ENCODE measurements at places on chromosomes 6 and 20.

DNA sequence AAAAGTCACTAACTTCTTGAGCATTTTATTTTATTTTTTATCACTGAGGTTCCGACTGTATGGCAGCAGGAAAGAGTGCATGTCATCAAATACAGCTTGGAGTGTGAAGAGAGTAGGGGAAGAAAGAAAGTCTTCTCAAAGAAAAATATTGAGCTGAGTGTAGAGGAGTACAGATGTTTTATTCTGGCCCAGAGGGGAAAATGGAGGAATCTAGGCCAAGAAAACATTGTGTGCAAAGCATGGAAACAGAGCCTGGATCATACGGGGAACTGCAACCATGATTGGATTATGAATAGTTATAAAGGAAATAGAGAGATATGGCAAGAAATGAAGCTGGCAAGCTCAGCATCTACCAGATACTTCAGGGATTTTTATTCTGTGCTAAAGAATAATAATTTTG is 104.2 kb upstream of the SCGN start:
- no peak for DNase-seq

DNA sequence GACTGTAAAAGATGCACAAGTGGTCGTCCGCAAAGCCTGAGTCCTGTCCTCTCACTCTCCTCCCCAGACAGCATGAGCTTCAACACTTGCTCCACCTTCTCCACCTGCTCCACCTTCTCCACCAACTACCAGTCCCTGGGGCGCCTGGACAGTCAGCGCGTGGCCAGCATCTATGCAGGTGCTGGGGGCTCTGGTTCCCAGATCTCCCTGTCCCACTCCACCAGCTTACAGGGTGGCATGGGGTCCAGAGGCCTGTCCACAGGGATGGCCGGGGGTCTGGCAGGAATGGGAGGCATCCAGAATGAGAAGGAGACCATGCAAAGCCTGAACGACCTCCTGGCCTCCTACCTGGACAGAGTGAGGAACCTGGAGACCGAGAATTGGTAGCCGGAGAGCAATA is 162.2 kb upstream of the NT5E start:
- DNase-seq = no peak

DNA sequence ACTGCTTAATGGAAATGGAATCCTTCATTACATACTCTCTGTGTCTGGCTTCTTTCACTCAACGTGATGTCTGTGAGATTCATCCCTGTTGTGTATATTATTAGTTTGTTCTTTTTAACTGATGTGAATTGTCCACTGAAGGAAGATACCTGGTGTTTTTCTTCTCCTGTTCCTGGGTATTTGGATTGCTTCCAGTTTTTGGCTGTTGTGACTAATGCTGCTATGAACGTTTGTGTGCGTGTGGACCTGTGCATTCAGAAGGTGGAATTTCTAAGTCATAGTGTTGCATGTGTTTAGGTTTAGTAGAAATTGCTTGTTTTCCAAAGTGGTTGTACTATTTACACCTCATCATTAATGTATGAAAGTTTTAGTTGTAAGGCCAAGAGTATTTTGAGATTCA is 3.8 kb downstream of the TULP4 start:
- no peak for DNase-seq

GRCh38 chr20:22723659-22724058 is 139.3 kb upstream of the FOXA2 start:
- DNase-seq = no peak

GRCh38 chr20:16014436-16014835 is 558.8 kb downstream of the KIF16B start:
- DNase-seq = no peak

GRCh38 chr20:58294497-58295455 is 14.7 kb upstream of the RAB22A start:
- DNase-seq = no peak

DNA sequence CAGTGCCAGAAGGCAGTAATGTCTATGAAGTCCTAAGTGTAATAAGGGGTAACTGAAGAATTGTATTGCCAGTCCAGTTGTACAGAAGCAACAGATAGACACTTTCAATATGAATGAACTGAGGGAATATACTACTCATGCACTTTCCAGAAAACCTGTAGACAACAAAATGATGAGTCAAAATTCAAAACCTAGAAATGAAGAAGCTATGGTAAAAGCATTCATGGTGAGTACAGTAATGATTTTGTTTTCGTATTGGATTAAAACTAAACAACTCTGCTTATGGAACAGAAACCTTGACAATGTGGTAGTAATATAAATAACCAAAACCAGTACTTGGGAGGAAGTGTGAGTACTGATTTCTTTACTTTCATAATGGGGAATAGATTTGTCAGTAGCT is 35.0 kb downstream of the ARMC2 start:
- DNase-seq = no peak

DNA sequence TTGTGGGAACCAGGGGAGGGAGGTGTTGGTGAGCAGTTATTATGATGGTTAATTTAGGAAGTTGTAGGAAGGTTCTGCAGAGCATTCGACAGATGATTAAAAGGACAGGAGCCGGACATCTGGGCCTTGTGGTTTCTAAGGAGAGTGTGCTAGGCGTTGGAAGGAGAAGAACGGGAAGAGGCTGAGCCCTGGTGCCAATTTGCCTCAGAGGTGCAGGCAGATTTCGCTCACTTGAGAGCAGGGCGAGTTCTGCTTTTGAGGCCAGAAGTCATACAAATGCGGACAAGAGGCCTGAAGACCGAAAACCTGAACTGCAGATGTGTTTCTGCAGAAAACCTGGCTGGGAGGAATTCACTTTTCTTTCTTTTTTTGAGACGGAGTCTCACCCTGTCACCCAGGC is 30.5 kb upstream of the RPS6KA2 start:
- no peak for DNase-seq

DNA sequence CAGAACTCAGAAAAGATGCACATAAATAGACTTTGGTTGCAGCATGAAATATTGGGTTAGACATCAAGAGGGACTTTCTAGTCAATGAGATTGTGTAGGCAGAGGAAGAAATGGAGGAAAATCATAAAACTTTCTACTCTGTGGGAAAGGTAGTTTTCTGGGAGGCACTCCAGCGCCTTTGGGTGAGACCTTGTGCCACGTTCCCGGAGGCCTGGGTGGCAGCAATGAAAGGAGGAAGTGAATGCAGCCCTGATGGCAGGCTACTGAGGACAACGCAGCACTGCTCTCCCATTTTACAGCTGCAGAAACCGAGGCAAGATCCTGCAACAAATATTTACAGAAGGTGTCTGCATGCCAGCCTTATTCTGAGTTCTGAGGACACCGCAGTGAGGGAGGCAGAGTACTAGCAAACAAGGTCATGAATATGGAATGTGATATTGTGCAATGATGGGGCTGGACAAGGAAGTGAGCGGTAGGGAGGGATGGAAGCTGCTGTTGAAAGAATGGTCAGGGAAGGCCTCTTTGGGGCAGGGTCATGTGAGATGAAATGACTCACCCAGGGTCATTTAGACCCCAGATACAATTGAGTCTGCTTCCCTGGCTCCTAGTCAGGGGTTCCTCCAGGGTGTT is 159.1 kb downstream of the TFAP2C start:
- DNase-seq = peak; percentile 79

DNA sequence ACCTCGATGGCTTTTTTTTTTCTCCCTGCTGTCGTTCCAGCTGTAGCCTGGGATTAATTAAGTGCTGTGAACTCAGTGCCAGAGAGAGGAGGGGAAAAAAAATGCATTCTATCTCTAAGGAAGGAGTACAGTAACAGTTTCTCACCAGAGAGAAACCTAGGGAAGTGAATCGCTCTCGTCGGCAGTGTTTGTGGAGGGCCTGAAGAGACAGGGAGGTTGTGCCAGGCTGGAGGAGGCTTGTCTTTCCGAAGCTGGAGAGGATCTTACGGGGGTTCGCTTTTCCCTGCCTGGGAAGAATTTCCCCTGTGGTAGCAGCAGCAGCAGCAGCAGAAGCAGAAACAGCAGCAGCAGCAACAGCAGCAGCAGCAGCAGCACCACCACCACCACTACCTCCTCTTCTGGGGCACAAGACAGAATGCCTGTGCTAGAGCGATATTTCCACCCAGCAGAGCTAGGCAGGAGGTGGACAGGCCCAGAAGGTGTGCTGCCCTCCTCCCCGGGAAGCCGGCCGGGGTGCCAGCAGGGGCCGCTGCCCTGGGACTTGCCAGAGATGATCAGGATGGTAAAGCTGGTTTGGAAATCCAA is 186.5 kb downstream of the PDE7B start:
- no peak for DNase-seq
